ENCODE measurements at places on chromosomes 5 and 9.

DNA sequence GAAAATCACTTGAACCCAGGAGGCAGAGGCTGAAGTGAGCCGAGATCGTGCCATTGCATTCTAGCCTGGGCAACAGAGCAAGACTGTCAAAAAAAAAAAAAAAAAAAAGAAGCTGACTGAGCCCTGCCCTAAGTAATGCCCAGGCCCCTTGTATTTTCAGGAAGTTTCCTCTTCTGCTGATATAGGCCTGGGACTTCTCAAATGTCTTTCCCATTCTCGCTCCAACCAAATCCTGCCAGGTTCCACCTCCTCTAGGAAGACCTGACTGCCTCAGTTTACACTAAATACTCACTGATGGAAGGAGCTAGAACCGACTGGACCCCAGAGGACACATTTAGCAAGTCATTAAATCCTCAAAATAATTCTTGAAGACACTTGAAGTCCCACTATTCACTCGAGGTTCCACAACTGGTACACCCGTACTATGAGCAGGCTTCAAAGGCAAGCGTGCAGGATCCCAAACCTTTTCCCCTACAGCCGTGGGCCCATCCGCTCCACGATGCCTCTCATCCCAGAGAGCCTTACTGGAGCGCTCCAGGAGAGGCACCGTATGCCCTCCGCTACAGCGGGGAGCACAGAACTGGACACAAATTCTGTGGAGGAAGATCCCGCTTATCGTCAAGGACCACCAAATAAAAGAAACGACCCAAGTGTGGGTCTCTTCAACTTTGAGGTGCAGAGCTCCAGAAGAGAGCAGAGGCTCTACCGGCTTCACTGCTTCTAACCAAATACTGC is 676 bp downstream of the NOL6 start:
- no peak for DNase-seq

- DNase-seq = no peak
Measured at GRCh38 chr5:3613726-3614125, 18.1 kb downstream of the IRX1 start.

DNA sequence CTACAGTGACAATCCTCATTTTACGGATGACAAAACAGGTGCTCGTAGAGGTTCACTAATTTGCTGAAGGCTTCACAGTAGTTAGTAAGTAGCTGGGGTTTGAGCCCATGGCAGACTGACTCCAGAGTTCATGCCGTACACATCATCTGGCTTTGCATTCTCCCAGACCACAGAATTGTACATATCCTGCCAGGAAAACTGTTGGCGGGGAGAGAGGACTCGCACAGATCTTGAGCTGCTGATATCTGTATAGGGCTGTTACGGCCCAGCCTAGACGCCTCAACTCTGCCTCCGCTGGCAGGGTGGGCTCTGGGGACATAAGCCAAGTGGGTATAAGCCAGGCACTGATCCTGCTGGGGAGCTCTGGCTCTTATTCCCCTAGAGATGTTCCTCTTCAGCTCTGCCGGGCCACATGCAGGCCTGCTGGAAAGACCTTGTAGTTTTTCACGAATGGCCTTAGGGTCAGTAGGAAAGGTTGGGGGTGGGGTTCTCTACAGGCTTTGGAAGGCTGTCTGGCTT is 16.3 kb downstream of the LARP1 start:
- DNase-seq = no peak

- DNase-seq = peak; percentile 83
Measured at GRCh38 chr5:170169996-170170395, 62.8 kb upstream of the C5orf58 start.

GRCh38 chr9:107919263-107919662 is 429.7 kb upstream of the KLF4 start:
- DNase-seq = no peak
